Left lobe of liver (tissue), 2 donors: ENCODE measurements at places on chromosomes 4 and X. TPM values are rescaled to one million over a fixed set of nuclear protein-coding genes. Genes with fewer than 3 reads are reported as not detected.

- peak; percentile 90 for DNase-seq
Observed at GRCh38 chrX:118726887-118727685, at the start of gene IL13RA1. Gene IL13RA1 (plus strand): TSS chrX:118727606. CDS start chrX:118727639, 33 bp downstream.

GRCh38 chr4:76974150-76974549 lies 24.6 kb downstream of the SEPTIN11 start:
- no peak for DNase-seq

GRCh38 chrX:155246748-155247147 lies 17.5 kb downstream of the RAB39B start:
- no peak for DNase-seq

SSR4 gene
- 211 TPM for total RNA-seq

SYTL5 gene
- 2.4 TPM for total RNA-seq
